ENCODE measurements at places on chromosomes 4 and X. TPM values are rescaled to one million over a fixed set of nuclear protein-coding genes. Genes with fewer than 3 reads are reported as not detected.

DNA sequence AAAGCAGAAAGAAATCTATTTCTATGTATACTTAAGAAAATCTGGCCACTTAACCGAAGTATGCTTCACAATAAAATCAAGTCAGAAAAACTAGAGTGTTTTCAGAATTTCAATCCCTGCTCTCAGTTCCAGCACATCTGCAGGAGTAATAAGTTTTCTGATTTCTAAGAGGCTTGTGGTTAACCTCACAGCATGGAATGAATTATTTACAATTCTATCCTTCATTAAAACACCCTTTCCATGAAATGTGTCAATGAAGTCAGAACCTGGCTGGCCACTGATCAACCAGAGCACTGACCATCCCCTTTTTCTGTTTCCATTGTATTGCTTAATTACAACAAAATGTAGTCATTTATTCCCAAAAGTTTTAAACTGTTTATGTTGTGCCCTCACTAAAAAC lies 781.4 kb upstream of the INTU start:
- H3K27me3 ChIP-seq: no peaks in the 10 kb centered on the region
- no peaks in the 10 kb centered on the region for H3K36me3 ChIP-seq
- DNase-seq: no peak
- no peak overlapping the region for H3K4me3 ChIP-seq
- peaks cover 31% of the 10 kb centered on the region for H3K4me1 ChIP-seq
- no peak overlapping the region for H3K27ac ChIP-seq

- no peak overlapping the region for H3K4me3 ChIP-seq
- DNase-seq: no peak
- no peaks in the 10 kb centered on the region for H3K36me3 ChIP-seq
These were observed 1066.6 kb downstream of the PCDH18 start for GRCh38 chr4:136465691-136466090.

GRCh38 chrX:34875204-34875603 lies 67.4 kb upstream of the FAM47B start:
- no peak overlapping the region for H3K27ac ChIP-seq
- no peak for DNase-seq
- no peak overlapping the region for H3K4me3 ChIP-seq
- H3K27me3 ChIP-seq: no peaks in the 10 kb centered on the region
- H3K4me1 ChIP-seq: no peaks in the 10 kb centered on the region
- H3K36me3 ChIP-seq: no peaks in the 10 kb centered on the region

Gene GPC4
- total RNA-seq: 9.7 TPM
